Mucosa of gallbladder (tissue), 1 donor: ENCODE measurements at places on chromosomes 16 and 17. TPM values are rescaled to one million over a fixed set of nuclear protein-coding genes. Genes with fewer than 3 reads are reported as not detected.

GRCh38 chr17:79019632-79020584, 4.1 kb upstream of the C1QTNF1 start:
- peak; percentile 60 for DNase-seq

GRCh38 chr17:83201206-83202001, 122.0 kb downstream of the METRNL start:
- DNase-seq: no peak

- DNase-seq: no peak
These were observed 22.2 kb downstream of the RNF112 start for GRCh38 chr17:19433255-19433654.

DNA sequence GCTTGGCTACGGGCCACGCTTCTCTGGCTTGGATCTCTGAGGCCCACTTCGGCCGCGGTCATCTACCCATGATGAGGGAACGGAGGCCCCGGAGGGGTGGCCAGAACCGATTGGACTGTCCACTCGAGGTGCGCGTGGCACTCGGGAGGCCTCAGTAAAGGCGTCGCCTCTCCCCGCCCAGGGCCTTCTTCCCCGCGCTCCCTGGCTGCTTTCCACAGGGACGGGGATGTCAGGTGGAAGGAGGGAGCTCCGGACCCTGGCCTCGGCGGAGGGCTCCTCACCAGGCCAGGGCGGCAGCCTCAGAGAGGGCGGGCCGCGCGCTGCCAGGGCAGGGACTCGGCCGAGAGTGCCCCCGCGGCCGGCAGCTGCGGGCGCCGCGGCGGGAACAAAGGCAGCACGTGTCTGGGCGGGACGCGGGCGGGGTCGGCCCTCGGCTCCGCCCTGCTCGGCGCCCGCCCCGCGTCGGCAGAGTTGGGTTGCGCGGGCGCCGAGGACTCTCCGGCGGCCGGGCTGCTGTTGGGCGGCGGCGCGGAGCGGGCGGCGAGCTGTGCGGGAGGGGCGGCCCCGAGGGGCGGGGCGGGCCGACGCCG, 587 bp upstream of the CDK5R1 start:
- DNase-seq: peak; percentile 56

DNA sequence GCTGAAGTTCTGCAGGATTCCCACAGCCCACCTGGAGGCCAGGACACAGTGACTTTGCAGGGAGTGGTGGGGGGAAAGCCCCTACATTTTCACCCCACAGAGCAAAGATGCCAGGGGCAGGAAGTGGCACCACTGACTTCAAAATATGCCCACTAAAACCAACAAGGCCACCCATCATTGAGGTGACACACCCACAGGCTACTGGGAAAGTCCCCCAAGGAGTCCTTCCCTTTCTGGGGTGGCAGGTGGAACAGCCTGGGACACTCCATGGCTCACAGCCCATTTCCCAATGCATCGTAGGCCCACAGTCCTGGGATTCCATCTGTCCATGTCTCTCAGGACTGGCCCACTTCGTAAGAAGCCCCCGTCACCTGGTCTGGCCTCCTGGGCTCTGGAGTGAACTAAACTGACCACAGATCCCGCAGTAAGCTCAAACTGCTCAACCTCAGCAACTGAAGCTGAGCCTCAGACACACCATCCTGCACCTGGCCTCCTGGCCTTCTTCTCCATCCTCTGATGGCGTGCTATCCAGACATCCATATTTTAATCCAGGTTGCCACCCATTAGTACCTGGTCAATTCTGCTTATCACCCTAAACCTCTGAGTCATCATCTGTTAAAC, 7.5 kb upstream of the CCL1 start:
- no peak for DNase-seq

- DNase-seq: no peak
These were observed 518.2 kb upstream of the GOT2 start for GRCh38 chr16:59252317-59252716.

GRCh38 chr16:2748757-2749455, 3.5 kb upstream of the SRRM2 start:
- DNase-seq: no peak

- peak; percentile 96 for DNase-seq
These were observed 30.8 kb downstream of the FA2H start for GRCh38 chr16:74743668-74744299.

GRCh38 chr16:63978240-63978639, 1143.6 kb downstream of the CDH11 start:
- DNase-seq: no peak

GRCh38 chr17:8079291-8080207, 8.0 kb downstream of the ALOX12B start:
- DNase-seq: peak; percentile 65

DNA sequence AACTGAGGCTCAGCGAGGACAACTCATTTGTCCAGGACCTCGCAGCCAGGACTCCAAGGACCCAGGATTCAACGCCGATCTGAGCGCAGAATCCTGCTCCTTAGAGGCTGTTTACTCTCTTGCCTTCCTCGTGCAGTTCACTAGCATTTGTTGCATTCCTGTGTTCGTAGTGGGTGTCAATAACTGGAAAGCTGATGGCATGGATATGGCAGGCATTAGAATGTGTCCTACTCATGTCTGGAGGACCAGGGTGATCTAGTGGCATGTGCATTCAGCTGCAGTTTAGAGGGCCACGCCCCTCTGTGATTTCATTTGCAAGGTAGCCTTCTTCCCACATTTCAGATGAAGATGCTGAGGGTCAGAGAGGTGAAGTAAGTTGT, 510 bp downstream of the CRISPLD2 start:
- DNase-seq: no peak

DNA sequence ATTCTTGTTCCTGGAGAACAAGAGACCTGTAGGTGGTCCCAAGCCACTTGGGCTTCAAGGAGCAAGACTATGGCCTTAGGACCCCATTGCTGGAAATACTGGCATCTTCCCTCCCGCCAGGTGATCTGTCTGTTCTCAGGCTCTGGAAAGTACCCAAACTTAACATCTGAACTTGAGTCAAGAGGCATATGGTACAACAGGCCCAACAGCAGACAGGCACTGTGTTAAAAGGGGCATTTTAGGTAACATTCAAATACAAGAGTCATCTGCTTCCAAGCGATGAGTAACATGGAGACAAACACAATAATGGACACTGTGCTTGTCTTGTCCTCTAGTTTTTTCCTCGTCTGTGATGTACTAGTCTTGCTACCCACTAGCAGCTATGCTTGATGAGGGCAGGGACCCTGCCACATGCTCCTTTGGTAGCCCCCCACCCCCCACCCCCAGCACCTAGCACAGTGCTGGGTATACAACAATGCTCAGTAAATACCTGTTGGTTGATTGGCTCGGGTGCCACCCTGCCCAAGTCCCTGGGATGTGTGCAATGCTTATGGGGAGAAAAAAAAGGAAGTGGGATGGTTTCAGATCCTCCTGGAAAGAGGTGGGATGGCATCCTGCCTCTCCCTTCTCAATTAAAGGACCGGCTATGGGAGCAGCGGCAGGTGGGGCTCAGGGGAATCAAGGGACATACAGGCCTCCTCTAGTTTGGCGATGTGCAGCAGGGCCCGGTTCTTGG, 19.4 kb downstream of the CSF3 start:
- no peak for DNase-seq

GRCh38 chr17:7184091-7184488, 4.9 kb upstream of the ASGR1 start:
- DNase-seq: peak; percentile 82

DNA sequence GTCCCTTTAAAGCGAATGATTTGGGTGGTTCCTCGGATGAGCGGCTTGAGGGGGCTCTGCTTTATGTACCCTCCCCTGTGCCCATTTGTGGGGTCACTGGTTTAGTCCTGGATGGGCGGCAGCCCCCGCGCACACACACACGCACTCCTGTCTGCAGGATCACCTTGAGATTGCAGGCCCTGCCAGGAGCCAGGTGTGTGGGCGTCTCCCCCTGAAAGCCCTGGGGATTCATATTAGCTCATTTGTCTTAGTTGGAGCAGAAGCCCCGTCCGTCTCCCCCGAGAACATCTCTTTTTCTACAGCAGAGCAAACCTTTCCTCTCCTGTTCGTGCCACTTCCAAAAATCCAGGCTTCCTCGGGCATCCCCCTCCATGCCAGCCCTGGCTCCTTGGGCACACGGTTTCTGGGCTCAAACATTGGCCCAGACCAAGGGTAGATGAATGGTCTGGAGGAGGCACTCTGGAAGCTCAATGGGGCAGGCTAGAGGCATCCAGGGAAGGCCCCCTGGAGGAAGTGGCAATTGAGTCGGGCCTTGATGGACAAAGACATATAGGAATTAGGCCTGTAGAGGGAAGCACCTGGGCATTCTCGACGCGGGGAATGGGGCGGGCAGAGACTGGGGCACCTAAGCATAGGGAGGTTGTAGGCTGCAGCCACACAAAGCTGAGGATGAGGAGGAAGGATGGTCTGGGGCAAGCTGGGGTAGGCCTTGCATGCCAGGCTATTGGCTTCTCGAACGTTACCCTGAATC, 218.5 kb upstream of the GSE1 start:
- no peak for DNase-seq

DNA sequence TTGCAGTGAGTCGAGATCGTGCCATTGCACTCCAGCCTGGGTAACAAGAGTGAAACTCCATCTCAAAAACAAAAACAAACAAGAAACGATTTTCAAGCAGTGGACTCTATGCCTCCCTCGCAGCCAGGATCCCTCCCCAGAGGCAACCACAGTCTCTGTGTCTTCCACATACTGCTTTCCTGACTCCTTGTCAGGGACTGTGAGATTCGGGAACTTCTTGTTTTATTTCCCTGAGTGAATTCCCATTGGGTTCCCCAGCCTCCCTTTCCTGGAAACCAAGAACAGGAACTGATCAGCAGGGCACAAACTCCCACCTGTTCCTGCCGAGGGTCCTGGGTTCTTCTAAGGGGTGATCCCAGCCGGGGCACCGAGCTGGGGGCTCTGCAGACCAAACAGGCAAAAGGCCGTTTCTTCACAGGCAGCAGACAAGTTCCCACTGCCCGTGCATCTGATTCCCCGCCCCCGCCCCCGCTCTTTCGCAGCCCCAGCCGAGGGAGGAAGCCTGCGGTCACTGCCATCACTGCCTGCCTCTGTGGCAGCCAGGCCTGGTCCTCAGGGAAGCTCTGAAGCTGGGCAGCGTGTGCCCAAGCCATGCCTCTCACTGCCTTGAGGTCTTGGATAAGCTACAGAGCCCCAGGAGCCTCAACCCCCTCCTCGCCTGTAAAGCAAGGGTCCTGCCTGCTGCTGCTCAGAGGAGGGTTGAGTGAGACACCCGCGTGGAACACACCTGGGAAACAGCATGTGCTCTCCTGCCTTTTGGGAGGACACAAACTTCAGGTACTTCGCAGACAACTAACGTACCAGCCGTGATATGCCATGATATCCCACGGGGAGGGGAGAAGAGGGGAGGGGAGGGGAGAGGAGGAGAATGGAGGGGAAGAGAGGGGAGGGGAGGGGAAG, 5.5 kb upstream of the PIEZO1 start:
- DNase-seq: no peak

DNA sequence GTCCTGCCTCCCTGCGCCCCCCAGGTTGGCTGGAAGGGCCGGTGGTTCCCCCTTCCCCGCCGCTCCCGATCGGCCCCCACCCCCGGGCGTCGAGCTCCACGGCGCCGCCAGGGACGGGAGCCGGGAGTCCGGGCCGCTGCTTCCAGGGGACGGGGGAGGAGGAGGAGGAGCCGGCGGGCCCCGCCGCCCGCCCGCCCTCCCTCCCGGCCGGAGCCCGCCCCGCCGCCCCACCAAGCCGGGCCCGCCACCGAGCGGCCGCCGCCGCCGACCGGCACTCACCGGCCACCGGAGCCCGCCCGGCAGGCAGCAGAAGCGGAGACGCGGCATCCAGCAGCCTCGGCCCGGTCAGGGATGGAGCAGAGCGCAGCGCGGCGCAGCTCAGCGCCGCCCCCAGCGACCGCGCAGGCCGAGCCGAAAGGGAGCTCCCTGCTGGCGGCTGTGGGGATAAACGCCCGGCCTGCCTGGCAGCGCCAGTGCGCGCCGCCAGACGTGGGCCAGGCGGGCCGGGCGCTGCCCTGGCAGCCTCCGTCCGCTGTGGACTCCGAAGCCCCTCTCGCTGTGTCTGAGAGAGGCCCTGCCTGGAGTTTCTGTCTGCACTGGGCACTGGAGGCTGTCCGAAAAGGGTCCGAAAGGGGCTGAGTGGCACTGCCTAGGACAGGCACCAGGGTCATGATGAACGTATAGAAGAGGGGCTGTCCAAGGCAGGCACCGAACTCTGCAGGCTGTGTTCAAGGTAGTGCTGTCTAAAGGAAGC, at the start of gene MYO18A:
Gene MYO18A (minus strand): TSS at position 365 of the 754 bp plus-strand sequence. CDS start 13,458 bp downstream, outside the sequence.
- peak; percentile 78 for DNase-seq

- no peak for DNase-seq
These were observed 94.1 kb downstream of the ASIC2 start for GRCh38 chr17:33198954-33199353.

DNA sequence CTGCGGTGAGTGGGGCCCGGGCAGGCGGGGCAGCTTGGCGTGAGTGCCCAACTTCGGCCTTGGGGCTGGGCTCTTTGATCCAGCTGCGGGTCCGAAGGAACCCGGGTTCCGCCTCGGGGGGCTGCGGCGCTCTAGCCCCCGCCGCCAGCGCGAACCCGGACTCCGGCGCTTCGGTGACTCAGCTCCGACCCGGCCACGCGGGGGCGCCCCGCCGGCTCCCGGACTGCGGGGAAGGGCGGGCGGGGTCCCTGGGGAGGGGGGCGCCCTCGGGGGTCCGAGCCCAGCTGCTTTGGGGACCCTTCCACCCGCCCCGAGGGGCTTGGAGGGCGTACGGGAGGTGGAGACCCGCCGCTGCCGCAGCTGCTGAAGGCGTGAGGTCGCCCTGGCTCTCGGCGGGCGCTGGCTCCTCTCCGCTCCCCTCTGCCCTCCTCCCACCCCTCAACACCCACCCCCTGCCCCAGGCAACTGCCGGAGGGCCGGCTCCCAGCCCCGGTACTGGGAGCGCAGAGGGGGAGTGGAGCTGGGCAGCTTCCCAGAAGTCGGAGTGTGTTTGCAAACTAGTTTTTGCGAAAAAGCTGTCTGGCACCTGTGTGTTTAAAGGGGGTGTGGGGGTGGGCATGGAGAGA, 516 bp downstream of the CPNE2 start:
- DNase-seq: no peak

ENPP7 gene
- 0.23 TPM for total RNA-seq

RIPOR1 gene
- total RNA-seq: 70.6 TPM

CHRNB1 gene
- 10.0 TPM for total RNA-seq

NLRC3 gene
- 4.0 TPM for total RNA-seq

DNAH3 gene
- 0.58 TPM for total RNA-seq

KRT12 gene
- total RNA-seq: not detected

MEOX1 gene
- total RNA-seq: 5.0 TPM

CA5A gene
- total RNA-seq: 0.14 TPM

KRTAP1-5 gene
- total RNA-seq: not detected

RNF112 gene
- total RNA-seq: 7.3 TPM

APRT gene
- 104 TPM for total RNA-seq

C16orf95 gene
- 2.2 TPM for total RNA-seq

SLC16A6 gene
- 0.49 TPM for total RNA-seq

GSDMA gene
- not detected for total RNA-seq

CHST5 gene
- 0.63 TPM for total RNA-seq
